NCI-H774 (cell line): ENCODE measurements at places on chromosomes 1 and 21.

- DNase-seq: no peak
These were observed 10.4 kb downstream of the LAMB3 start for GRCh38 chr1:209641832-209642172.

GRCh38 chr1:27593678-27594563, 10.0 kb downstream of the AHDC1 start:
- no peak for DNase-seq

DNA sequence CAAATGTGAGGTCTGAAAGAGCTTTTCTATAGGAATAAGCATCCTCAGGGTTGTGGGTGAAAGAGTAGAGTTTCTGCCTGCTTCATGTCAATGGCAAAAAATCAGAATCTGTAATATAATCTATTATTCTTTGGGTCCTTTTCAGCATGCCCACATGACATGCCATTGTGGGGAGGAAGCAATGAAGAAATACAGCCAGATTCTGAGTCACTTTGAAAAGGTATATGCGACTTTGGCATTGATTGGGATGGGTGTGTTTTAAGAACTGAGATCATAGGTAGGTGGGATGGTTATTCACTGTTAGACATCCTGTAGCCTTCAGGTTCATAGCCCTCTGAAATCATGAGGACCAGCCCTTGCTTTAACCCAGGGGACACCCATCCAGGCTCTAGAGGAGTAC, 1.8 kb downstream of the IL20 start:
- no peak for DNase-seq

- no peak for DNase-seq
These were observed 171.4 kb upstream of the ZP4 start for GRCh38 chr1:238061967-238062613.

DNA sequence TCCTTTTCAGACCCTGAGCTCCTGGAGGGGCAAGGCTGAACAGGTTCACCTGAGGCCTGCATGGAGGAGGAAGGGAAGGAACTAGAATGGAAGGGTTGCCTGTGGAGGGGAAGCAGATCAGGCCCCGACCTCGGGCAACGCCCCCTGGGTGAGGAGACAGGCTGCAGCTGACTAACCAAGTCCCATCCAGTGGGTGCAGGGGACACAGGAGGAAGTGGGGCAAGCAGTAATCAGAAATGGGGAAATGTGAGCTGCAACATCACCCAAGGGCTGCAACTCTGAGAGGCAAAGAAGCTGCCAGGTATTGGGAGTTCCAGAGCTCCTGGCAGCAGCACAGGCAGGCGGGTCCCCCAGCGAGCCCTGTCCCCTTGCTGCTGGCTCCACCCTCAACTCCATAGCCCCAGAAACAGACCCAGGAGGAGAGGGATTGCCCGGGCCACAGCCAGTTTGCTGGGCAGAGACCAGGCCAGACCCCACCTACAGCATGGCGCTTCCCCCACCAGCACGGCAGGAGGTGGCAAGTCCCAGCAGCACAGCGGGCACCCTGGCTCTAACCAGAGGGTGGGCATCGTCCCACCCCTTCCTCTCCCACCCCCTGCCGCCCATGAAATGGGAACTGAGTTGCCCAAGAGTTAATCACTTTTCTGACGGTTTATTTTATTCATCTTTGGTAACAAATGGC, 38.5 kb downstream of the MRPL37 start:
- no peak for DNase-seq

DNA sequence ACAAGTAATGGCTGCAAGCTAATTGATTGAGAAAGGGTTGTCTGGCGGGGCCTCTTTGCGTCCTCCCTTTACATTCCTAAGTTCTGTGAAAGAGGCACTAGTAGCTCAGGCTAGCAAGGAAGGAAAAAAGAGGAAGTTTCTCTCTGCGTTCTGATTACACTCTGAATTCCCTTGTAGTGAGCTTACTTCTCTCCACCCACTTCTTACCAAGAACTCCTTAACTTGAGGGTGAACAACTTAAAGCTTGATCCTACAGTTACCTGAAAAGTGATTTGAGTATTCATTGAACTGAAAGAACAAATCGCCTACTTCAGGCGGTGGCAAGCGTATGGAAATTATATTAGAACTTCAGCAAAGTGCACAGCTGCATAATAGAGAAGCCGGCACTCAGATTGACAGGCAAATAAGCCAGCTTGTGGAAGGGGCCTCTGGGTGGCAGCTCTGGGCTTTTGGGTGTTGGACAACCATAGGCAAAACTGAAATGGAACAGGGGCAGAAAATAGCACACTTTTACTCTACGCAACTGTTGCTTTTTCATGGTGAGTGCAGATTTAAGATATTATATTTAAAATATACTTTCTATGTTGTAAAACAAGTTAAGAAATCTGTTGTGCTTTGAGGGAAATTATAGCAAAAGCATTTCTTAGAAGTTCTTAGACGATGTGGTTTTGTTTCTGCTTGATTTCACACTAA, 464.5 kb downstream of the USP25 start:
- DNase-seq: no peak

- no peak for DNase-seq
These were observed 5.6 kb upstream of the PLCH2 start for GRCh38 chr1:2470290-2471158.

DNA sequence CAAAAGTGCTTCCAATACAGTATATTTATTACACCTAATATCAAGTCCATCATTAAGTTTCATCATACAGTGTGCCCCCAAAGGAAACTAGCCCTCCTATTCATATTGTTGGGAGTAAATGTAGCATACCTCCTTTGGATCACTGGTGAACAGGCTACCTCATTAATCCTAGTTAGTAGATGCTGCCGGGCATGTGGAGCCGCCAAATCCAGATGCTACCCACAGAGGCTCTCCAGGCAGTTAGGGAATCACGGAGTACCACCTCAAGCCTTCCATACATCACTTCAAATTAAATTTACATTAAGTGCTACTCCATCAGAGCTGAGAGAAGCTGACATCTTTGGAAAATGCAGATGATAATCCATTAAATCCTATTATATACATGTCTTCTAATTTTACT, 121.7 kb upstream of the FOXD3 start:
- DNase-seq: no peak

DNA sequence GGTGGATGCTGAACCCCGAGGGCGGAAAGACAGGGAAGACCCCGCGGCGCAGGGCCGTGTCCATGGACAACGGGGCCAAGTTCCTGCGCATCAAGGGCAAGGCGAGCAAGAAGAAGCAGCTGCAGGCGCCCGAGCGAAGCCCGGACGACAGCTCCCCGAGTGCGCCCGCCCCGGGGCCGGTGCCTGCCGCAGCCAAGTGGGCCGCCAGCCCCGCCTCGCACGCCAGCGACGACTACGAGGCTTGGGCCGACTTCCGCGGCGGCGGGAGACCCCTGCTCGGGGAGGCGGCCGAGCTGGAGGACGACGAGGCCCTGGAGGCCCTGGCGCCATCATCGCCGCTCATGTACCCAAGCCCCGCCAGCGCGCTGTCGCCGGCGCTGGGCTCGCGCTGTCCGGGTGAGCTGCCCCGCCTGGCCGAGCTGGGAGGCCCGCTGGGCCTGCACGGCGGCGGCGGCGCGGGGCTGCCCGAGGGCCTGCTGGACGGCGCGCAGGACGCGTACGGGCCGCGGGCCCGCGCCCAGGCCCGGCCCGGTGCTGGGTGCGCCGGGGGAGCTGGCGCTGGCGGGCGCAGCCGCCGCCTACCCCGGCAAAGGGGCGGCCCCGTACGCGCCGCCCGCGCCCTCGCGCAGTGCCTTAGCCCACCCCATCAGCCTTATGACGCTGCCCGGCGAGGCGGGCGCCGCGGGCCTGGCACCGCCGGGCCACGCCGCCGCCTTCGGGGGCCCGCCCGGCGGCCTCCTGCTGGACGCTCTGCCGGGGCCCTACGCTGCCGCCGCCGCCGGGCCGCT, 20.7 kb downstream of the FOXO6 start:
- peak; percentile 79 for DNase-seq

DNA sequence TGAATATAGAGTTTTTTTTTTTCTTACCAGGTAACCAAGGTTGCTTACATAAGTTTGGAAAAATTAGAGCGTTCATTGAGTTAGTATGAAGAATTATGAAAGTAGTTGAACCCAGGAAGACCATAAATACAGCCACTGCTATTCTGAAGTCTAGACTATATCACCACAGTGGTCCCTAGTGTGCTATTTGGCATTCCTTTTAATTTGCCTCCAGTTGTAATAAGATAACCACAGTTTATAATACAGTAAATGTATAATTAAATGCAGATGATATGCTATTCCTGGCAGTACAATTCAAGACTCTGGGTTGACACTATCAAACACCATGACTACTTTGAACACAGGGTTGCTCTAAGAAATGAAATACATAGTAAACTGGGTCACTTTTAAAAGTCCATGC, 270.5 kb downstream of the BRINP2 start:
- no peak for DNase-seq

- no peak for DNase-seq
These were observed 63.7 kb downstream of the CNST start for GRCh38 chr1:246629976-246630375.

DNA sequence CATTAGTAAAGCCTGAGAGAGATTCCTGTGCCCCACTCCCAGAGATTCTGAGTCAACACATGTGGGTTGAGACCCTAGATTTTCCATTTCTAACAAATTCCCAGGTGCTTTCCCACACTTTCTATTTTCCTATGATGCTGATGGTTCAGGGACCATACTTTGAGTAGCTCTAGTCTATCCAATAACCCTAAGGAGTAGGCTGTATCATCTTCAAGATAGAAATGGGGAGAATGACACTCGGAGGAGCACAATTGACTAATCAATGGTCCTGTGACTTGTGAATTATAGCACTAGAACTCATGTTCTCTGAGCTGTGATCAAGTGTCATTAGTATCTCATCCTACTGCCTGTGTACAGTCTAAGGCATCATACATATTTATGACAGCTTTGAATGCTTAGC, 232.9 kb upstream of the B3GALT2 start:
- no peak for DNase-seq

DNA sequence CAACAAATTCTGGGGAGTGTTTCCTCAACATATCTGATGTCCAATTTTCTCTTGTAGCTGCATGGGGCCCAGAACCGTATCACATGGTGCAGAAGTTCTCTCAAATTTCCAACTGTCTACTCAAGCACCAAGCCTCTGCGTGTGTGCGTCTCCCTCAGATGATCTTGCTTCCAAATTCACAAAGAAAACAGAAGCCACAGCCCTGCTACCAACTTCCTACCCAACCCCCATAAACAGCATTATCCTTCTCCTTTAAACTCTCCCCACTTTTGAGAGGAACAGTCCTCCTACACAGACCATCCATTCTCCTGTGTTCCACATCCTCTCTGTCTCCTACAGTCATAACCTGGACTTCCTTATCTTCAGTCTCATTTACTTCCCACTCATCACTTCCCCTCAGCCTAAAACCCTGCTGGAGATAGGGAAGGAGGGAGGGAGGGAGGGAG, 354.1 kb downstream of the SMYD3 start:
- no peak for DNase-seq

DNA sequence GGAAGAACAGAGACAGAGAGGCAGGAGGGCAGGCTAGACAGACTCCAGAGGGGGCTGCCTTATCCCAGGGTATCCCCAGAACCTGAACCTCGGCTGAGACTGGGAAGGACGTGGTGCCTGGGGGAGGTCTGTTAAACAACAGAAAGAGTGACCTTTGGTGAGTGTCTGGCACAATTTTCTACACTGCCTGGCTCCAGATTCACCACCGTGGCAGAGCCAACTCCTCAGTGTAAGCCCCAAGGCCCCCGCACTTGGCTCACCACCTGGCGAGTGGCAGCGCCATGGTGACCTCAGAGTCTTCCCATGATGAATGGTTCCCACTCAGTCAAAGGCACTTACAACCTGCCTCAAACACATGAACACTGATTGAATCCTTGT, 6.5 kb downstream of the RD3 start:
- no peak for DNase-seq

DNA sequence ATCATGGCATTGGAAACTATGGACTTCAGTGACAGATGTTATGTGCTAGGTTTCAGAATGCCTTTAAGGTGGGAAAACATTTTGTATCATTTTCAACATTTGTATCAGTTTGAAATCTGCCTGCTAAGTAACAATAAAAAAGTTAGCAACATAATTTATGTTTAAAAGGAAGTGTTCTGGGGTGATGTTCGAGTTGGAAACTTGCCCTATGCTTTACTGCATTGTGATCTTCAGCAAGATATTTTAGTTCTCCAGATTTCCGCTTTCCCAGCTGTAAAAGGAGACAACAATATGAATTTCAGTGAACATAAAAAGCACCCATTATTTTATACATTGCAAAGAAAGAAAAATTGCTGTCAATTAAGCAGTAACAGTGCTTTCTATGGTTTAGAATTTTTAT, 187.4 kb downstream of the DISC1 start:
- no peak for DNase-seq

DNA sequence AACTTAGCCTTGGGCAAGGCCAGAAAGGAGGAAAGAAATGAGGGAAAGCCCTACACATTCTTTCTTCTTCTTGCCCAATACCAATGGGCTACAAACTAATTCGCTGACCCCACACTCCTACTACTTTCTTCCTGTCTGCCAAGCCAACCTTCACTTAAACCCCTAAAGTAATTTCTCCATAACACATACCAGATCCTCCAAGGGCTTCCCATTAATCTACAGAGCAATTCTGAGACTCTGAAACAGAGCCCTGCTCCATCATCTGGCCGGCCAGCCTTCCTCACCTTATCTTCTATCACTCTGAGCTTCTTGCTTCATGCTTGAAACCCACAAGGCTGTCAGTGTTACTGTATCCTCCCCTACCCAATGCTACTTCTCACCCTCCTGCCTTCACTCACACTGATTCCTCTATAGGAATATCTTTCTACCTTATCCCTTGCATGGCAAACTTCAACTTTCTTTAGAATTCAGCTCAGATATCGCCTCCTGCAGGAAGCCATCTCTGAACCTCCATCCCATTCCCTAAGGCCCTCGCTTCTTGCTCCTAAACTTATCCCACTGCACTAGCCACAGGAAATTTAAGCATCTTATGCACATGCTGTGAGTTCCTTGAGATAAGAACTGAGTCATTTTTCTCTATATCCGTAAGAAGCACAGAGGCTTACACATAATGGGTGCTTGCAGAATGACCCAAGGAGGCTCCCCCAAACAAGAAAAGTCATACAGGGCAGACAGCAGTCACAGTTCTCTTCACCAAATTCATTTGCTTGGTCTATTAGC, 81.9 kb downstream of the JAK1 start:
- DNase-seq: no peak

GRCh38 chr1:37410815-37411214, 63.6 kb upstream of the ZC3H12A start:
- DNase-seq: no peak

DNA sequence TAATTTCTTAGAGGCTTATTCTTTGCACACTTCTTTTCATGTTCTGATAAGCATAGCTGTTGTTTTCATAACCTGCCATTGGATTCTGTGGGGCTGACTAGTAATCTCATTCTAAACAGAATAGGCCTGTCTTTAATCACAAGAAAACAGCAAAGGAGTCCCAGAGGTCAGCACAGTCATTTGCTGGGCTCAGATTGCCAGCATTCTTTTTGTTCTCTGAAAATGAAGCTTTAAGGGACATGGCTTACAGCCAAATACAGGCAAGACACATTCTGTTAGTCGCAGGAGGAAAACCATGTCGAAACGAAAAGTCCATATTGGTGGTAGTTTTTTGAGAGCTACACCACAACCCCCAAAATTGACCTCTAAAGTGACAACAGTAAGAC, 75.0 kb downstream of the MRPS6 start:
- DNase-seq: no peak
